ENCODE measurements at places on chromosomes 11 and 22. TPM values are rescaled to one million over a fixed set of nuclear protein-coding genes. Genes with fewer than 3 reads are reported as not detected.

- H3K27me3 ChIP-seq = no peaks in the 10 kb centered on the region
- H3K4me1 ChIP-seq = peaks cover 98% of the 10 kb centered on the region
- peaks cover 16% of the 10 kb centered on the region for H3K36me3 ChIP-seq
- peak overlapping the region; percentile 61 for H3K4me3 ChIP-seq
- H3K27ac ChIP-seq = peak overlapping the region; percentile 40
Measured at GRCh38 chr22:30304495-30305244, 15.4 kb upstream of the CASTOR1 start.

DNA sequence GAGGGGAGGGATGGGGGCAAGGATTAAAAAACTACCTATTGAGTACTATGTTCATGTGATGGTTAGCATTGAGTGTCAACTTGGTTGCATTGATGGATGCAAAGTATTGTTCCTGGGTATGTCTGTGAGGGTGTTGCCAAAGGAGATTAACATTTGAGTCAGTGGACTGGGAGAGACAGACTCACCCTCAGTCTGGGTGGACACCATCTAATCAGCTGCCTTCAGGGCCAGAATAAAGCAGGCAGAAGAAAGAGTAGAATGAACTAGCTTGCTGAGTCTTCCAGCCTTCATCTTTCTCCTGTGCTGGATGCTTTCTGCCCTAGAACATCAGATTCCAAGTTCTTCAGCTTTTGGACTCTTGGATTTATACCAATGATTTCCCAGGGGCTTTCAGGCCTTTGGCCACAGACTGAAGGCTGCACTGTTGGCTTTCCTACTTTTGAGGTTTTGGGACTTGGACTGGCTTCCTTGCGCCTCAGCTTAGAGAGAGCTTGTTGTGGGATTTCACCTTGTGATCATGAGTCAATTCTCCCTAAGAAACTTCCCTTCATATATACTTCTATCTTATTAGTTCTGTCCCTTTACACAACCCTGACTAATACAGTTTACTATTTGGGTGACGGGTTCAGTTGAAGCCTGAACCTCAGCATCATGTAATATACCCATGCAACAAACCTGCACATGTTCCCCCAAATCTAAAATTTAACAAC lies 70.2 kb downstream of the MTNR1B start:
- H3K36me3 ChIP-seq = no peaks in the 10 kb centered on the region
- no peaks in the 10 kb centered on the region for H3K4me1 ChIP-seq
- no peaks in the 10 kb centered on the region for H3K27me3 ChIP-seq
- no peak overlapping the region for H3K27ac ChIP-seq

Gene UCP3
- 2.8 TPM for total RNA-seq

DNA sequence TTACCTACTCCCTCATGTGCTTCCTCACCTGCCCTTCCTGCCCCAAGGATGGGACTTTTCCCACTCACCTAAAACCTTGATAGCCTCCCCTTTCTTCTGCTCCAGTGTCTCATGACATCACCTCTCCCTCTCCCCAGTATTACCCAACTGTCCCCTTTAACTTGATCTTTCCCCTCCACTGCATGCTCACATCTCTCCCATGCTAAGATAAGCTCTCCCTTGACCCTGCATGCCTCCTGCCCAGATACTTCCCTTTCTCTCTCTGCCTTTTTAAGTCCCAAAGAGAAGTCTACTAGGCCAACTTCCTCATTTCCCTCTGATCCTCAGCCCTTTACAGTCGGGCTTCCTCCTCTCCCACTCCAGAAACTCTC lies 14.8 kb downstream of the CD3E start:
- no peak for DNase-seq
- H3K27ac ChIP-seq = peak overlapping the region; percentile 10
- peaks cover 74% of the 10 kb centered on the region for H3K4me1 ChIP-seq
